ENCODE measurements at places on chromosomes 6 and 20.

- no peak for DNase-seq
These were observed 2.8 kb downstream of the KCNQ5 start for GRCh38 chr6:72624557-72625160.

DNA sequence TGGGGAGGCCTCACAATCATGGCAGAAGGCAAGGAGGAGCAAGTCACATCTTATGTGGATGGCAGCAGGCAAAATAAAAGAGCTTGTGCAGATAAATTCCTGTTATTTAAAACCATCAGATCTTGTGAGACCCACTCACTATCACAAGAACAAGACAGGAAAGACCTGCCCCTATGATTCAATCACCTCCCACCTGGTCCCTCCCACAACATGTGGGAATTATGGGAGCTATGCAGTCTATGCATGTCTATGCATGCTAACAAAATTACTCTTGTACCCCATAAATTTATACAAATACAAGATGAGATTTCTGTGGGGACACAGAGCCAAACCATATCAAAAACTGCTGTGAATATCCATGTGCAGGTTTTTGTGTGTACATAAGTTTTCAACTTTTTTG, 25.6 kb upstream of the SCP2D1 start:
- DNase-seq: no peak

DNA sequence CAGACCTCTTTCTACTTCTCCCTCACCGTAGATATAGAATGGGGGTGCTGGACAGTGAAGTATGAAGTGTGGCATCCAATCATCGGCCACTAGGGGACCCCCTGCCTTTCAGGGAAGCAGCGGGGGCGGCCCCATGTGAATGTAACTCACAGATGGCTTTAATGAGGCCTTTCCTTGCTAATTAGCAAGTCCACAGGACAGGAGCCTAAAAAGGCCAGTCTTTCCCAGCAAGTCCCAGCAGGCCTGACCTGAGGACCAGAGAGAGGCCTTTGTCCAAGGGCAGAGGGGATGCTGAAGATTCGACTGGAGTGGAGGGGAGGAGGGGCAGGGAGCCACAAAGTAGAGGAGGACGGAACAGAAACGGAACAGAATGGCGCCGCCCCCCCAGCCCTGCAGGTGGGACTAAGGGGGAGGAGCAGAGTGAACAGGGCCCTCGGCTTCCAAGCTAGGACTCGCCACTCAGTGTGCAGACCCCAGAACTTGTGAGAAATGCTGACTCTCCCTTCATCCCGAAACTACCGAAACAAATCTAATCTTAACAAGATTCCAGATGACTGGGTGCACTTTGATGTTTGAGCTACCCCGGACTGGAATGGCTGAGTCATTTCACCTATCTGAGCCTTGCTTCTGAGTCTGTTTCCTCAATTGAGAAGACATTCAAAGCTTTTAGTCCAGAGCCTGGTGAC, 5.8 kb downstream of the C6orf132 start:
- DNase-seq: no peak

DNA sequence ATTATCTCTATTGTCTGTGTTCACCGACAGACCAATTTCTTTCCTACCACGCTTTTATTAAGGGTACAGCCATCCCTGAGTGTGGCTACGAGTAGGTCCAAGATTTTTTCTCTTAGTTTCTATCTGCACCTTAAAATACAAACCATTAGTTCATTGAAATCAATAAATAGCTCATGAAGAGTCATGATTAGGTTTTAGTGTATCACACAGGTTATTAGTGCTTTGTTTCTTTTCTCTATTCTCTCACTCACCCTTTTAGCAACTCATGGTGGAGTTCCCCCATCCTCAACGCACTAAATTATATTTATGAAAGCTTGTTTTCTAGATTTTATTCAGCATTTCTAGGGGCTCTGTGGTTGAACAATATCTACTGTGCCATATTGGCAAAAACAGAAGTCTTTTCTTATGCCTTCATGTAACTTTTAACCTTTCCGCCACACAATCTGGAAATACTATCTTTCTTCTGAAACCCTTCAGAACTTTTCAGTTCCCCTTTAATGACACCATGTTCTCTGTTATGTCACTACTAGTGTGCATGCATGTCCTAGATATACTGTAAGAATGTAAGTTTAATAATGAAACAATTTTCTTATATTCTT, 128.2 kb upstream of the LAMA2 start:
- DNase-seq: no peak

DNA sequence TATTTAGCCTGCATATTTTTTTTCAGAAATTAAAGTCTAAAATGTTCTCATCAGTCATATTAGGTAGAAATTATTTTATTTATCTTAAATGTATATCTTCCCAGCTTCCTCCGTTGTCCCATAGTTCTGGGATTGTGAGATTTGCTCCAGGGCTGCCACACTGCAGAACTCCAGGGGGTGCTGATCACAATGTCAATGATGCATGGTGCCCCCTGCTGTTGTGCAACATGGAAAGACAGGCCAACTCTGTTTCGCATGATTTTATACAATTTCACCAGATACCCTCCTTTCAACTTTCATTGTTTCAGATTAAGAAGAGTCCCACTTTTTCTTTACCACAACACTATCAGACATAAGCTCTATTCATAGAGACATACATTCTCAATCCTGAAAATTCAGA, 35.9 kb downstream of the ID4 start:
- no peak for DNase-seq

DNA sequence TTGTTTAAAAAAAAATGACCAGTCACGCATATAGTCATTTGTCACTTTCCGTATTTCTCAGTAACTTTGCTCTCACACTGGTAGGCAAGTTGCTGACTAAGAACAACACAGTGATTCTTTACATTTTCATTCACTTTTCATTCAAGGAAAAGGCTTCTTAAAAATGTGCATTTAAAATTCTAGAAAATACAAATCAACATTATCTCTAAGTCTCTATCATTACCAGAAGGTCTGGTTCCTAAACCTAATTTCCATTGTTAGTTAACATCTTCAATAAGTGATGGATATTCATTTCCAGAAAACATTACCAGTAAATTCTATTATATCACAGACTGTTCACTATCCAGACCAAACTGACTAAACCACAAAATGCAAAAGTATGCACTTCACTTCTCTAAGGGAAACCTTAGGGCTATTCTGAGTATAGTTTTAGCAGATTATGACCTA, 115.3 kb downstream of the AHI1 start:
- DNase-seq: no peak

DNA sequence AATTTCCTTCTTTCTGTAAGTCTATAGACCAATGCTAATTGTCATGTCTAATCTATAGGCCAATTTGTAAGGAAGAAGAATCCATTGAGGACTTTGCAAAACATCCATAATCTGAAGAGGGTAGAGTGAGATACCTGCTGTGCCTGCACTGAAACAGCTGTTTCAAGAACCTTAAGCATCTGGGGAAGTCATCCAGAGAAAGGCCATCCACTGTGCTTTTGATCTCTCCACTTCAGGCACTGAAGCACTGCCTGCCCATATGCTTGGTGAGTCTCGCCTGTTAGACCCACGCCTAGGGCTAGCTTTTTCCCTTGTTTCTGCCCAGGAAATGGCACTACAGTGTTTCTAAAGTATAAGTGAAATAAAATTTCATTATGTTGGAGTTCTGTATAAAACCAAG, 921.8 kb upstream of the EPHA7 start:
- no peak for DNase-seq

- no peak for DNase-seq
These were observed 3.1 kb upstream of the OSBPL2 start for GRCh38 chr20:62235001-62235776.

- no peak for DNase-seq
These were observed 16.1 kb downstream of the GHRH start for GRCh38 chr20:37245216-37246150.

DNA sequence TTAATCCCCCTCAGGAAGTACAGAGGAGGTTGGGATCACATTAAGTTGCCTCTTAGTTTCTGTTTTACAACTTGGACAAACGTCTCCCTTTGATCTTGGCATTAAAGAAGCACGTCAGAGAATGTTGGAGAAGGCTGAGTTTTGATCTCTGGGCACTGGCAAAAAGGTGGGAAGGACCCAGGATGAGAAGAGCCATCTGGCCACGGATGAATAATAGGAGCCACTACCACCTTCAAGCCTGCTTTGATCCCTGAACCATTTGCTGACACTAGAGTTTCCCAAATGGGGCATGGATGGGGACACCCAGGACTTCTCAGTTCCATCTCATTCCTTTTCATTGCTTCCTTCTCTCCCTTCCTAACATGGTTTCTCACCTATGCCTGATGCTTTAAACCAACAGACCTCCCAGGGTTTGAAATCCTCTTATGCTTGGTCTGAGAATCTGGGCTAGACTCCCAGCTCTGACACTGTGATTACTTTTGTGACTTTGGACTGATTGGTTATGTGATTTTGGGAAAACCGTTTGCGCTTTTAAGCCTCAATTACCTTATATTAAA, 5.8 kb downstream of the TM9SF4 start:
- DNase-seq: no peak

GRCh38 chr6:133085471-133085870, 155.7 kb upstream of the EYA4 start:
- DNase-seq: no peak

DNA sequence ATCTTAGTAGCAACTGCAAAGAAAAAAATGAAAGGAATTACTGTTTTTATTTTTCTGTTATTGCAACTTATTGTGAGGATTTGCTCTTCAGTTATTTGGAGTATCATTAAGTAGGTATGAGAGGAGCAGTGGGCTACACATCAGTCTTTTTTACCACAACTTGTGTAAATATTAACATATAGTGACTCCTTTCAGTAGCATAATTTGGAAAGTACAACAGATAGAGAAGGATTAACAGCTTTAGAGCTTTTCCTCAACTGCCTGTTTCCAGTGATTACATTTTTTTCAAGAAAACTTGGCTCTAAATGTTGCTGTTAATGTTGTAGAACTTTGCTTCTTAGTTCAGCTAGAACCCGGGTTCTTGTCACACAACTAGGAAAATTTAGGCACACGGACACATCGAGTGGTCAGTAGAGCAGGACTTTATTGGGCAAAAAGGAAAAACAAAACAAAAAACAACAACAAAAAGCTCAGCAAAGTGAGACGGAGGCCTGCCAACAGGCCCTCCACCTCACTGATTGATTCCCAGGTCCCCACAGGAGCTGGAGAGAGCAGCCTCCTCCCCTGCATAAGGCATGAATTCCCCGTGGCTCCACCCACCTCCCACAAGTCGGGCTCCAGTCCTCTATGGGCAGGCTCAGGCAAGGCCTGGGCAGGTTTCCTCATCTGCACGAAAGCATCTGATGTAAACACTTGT, 75.1 kb downstream of the ADGRG6 start:
- no peak for DNase-seq

GRCh38 chr6:155264693-155265320, 994 bp downstream of the CLDN20 start:
- DNase-seq: no peak

GRCh38 chr20:53833333-53834061, 236.9 kb downstream of the BCAS1 start:
- DNase-seq: no peak

DNA sequence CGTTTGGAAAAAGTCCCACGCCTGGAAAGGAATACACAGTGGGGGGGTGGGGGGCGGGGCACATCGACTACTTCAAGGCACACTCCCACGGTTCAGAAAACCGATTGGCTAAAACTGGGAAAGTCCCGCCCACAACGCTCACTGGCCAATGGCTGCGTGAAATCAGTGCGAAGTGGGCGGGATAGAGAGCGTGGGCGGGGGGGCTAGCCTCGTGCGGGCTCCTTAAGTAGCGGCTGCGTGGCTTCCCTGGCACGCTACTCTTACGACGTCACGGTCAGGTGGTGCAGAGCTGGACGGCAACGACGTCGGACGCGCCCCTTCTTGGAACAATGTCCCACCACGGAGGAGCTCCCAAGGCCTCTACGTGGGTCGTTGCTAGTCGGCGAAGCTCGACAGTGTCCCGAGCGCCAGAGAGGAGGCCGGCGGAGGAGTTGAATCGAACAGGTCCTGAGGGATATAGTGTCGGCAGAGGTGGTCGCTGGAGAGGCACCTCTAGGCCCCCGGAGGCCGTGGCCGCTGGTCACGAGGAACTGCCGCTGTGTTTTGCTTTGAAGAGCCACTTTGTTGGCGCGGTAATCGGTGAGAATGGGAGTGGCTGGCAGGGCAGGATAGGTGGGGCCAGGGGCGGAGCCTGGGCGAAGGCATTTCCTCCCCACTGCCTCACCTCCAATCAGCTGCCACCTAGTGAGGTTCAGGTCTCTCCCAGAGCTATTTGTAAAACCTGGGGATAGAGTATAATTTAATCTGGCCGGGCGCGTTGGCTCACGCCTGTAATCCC, at the start of gene DDX43:
Gene DDX43 (plus strand): TSS at position 252 of the 778 bp plus-strand sequence. CDS start 78 bp downstream, at position 330.
- peak; percentile 15 for DNase-seq

- DNase-seq: no peak
These were observed 745 bp upstream of the AGPAT1 start for GRCh38 chr6:32176476-32177182.

- DNase-seq: no peak
These were observed 68.1 kb upstream of the OGFRL1 start for GRCh38 chr6:71220466-71220865.

DNA sequence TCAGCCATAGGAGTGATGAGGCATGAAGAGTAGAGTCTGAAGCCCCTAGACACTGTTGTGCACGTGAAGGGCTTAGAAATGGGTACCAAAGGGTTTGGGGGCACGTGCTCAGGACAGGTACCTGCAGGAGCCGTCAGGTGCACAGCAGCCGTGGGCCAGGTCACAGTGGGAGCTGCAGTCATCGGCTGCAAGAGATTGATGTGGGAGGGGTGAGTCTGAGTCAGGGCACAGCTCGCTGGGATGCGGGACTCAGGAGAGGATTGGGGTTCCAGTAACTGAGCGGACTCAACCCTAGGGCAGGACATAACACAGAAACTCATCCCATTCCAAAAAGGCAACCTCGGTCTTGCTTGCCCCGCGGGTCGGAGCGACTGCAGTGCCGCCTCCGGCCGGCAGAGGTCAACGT, 1.1 kb downstream of the DLK2 start:
- DNase-seq: peak; percentile 52

GRCh38 chr6:115947966-115948541, 112.6 kb downstream of the FRK start:
- DNase-seq: no peak

GRCh38 chr6:41577356-41578216, 31.4 kb downstream of the FOXP4 start:
- DNase-seq: no peak

Measured in activated CD4-positive, alpha-beta T cell treated with anti-CD3 and anti-CD28 coated beads for 24 hours (primary cell).